Adipose tissue (tissue), 3 donors: ENCODE measurements at places on chromosomes 13 and 19. TPM values are rescaled to one million over a fixed set of nuclear protein-coding genes. Genes with fewer than 3 reads are reported as not detected.

Gene ANKLE1
- polyA plus RNA-seq, result 0.70 TPM

Gene AZU1
- 0.03 TPM for polyA plus RNA-seq

Gene ZGLP1
- 5.3 TPM for polyA plus RNA-seq

Gene ZNF99
- 0.01 TPM for polyA plus RNA-seq

Gene KLK10
- polyA plus RNA-seq, result 1.3 TPM

Gene TYROBP
- 194 TPM for polyA plus RNA-seq

Gene ZNF626
- polyA plus RNA-seq, result 3.7 TPM

Gene CCDC124
- polyA plus RNA-seq, result 77.4 TPM

Gene ABHD17A
- 92.9 TPM for polyA plus RNA-seq

Gene BEST2
- not detected for polyA plus RNA-seq

Gene ZNF730
- not detected for polyA plus RNA-seq

Gene TNFSF13B
- 0.62 TPM for polyA plus RNA-seq

Gene ASPDH
- not detected for polyA plus RNA-seq

Gene CEACAM8
- polyA plus RNA-seq, result 0.67 TPM

Gene SLC17A7
- 0.23 TPM for polyA plus RNA-seq

Gene IGFL1
- not detected for polyA plus RNA-seq

Gene WDR87
- polyA plus RNA-seq, result not detected

Gene PROZ
- polyA plus RNA-seq, result not detected
